ENCODE measurements at places on chromosomes 4 and X.

- DNase-seq: no peak
Measured at GRCh38 chr4:2793586-2794485, 951 bp downstream of the SH3BP2 start.

- no peak for DNase-seq
Measured at GRCh38 chr4:7552466-7552865, 117.7 kb upstream of the PSAPL1 start.

GRCh38 chr4:88163336-88163735 is 4.9 kb upstream of the ABCG2 start:
- no peak for DNase-seq

DNA sequence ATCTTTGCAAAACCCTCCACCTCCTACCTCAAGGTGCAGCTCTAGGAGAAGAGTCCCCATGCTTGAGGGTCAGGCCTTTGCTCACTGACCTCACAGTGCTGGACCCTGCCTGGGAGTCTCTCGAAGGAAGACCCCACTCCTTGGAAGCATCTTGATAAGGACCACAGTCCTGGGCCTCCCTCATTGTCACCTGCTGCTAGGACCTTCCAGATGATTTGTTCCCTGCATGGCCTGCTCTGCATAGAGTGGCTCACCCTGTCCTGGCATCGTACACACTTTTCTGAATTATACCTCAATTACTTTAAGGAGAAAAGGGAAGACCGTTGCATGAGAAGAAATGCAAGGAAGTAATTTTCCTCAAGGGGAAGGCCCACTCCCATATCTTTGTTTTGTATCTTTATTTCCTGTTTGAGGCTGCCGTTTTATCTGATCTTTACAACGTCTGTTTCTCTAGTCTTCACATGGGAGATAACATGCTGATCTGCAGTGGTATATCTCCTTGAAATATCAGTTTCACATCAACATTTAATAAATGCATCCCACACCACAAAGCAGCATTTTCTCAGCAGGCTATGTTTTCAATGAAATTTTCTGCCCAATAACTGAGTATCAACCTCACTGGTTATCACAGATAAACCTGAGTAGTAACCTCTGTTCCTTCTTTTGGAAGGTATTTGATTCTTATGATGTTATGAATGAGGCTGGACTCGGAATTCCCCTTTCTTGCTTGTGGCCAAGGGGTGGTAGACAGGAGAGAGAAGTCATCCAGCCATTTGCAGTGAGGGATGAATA is 15.0 kb upstream of the AKAP17A start:
- no peak for DNase-seq

DNA sequence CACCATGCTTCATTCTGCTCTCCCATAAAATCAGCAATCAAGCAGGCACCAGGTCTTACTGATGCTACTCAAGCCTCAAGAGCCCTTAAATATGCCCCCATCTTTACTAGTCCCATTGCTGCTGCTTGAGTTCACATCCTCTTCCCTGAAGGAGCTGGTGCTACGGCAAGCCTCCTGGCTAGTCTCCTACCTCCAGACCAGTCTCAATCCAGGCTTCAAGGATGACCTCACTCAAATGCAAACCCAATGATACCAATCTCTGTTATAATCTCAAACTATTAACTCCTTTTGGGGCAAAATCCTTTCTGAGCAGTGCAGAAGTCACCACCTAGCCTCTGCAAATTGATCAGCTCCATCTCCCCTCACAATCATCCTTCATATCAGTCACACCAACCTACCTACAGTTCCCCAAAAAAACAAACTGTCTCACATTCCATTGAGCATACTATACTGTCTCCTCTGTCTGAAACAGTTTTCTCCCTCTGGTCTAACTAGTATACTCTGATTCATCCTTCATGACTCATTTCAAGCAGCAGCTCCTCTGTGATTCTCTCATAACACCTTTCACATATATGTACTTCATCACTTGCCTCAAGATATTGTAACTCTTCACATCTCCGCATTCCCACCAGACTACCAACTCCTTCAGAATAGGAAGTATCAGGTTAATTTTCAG is 30.0 kb downstream of the PAPSS1 start:
- no peak for DNase-seq

GRCh38 chrX:47158131-47158530 is 13.1 kb downstream of the RBM10 start:
- no peak for DNase-seq

- no peak for DNase-seq
Measured at GRCh38 chr4:30399476-30399875, 320.7 kb upstream of the PCDH7 start.

GRCh38 chrX:148914783-148915182 is 414.4 kb downstream of the AFF2 start:
- DNase-seq: no peak

DNA sequence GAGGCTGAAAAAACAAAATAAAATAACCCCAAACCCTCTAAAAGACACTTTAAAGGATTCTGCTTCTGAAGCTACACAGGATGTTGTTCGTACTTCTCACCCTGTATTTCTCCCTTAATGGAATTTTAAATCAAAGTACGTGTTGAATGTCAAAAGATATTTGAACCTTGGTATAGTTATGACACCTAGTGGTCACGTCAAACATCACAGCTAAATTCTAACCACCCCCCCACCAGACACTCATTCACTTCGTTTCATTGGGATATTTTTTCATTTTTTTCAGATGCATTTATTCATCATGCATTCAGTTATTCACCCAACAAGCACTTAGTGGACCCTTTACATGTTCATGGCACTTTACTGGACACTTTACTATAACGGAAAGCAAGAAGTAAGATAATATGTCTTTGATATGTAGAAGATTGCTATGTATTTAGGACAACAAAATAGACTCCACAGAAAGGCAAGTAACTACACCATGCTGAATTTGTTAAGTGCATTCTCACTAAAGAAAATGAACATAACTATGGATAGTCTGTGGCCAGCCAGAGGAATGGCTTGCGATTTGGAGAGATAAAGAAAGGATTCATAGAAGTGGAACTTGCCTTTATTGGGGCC is 62.5 kb upstream of the GPR174 start:
- no peak for DNase-seq

DNA sequence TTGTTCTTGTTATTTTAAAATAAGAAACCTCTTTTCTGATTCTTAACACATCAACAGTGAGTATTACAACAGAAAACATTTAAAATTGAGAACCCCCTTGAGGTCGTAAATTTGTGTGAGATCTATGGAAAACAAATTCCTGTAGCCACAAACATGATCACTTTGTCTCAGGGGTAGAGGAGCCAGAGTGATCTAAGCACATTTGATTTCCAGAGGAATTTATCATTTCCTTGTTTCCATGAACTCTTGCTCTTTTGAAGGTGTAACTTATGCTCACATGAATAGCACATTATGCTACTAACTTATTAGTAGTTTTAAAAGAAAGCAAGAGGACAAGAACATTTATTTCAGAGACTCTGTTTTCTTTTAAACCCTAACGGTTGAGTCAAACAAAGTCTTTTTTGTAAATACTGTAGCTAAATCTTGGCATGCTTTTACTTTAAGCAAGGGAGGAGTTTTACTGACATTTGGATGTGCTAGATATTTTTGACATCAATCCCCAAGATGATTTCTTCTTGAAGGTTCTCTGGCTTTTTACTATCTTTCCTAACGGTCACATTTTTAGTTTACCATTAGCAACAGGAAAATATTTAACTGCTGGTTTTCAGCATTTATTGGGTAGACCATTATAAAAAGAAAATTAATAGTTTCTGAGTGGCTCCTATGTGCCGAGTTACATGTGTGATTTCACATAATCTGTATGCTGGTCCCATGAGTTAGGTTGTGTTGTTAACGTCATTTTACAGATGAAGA is 27.9 kb upstream of the ZCCHC12 start:
- no peak for DNase-seq

DNA sequence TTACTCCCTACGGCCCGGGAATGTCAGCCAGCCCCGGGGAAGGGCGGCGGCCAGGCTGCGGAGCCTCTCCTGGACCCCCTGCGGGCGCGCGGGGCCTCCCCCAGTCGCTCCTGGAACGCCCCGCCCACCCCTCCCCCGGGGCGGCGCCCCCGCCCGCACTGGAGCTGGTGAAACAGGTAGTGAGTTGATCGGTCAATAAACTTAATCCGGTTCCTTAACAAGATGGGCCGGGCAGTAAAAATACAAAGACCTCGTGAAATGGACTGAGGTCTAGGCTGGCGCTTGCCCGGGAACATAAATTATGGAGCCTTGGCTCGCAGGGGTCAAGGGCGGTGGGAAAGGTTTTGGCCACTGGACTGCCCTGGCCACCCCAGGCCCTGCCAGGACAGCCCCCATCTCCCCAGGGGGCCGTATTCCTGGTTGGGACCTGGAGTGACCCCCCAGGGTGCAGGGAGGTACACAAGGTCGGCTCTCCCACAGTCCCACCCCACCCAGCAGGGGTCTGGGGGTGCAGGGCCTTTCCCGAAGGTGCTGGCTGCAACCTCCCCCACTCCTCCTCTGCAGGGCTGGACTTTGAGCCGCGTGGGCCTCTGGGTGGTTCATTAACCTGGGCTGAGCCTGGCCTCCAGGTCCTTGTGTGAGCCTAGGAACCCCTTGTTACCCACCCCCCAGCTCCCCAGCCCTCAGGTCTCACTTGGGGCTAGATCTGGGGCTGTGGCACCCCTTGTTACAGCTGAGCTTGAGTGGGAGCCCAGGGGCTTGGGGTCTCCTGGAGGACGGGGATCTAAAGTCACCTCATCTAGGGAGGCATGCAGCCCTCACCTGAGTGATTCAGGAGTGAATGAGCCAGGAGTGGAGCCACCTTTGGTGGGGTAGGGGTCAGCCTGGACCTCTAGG is 2.5 kb downstream of the FGFR3 start:
- DNase-seq: no peak

GRCh38 chr4:165631912-165632311 is 241.1 kb upstream of the TLL1 start:
- DNase-seq: no peak

GRCh38 chr4:125140966-125141495 is 173.7 kb upstream of the FAT4 start:
- no peak for DNase-seq

DNA sequence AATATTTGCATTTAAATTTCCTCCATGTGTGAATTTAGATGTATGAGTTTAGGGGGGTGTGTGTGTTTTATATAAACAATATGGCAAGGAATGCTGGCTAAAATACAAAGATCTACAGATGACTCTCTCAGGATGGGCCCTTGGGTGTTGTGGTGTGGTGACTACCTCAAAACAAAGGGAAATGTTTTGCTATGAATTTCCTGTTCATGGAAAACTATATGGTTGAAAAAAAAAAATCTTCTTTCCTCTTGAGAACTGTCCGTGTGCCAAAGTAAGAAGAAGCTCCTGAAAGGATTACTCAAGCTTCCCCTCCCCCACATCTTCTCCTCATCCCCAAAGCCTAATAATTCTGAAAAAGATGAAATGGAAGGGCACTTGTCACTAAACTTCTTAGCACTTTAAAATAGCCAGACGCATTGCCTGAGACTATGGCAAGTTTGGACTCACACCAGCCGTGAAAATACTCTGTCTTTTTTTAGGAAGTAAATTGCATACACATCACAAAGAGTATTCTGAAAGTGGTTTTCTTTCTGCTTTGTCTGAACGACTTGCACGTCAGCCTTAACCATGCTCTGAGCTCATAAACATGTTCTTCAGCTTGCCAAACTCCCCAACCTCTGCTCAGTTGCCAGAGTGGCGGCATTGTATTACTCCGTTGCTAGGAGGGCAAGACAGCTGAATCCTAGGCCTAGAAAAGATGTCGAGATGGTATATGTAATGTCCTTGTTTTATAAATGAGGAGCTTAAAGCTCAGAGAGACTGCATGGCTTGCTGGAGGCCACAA is 250.4 kb upstream of the JADE1 start:
- DNase-seq: no peak

DNA sequence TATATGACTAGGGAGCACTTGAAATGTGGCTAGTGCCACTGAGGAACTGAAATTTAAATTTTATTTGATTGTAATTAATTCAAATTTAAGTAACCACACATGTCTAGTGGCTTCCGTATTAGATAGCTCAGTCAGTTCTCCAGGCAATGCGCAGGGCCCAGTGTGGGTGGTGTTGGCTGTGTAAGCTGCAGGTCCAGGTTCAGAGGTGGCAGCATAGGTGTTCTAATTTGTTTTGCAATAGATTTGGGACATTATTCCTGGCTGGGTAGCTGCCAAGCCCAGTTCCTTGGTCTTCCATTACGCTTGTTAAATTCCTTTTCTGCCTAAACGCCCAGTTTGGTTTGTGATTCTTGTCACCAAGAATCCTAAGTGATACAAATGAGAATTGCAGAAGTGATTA is 79.5 kb downstream of the FAM184B start:
- DNase-seq: no peak

DNA sequence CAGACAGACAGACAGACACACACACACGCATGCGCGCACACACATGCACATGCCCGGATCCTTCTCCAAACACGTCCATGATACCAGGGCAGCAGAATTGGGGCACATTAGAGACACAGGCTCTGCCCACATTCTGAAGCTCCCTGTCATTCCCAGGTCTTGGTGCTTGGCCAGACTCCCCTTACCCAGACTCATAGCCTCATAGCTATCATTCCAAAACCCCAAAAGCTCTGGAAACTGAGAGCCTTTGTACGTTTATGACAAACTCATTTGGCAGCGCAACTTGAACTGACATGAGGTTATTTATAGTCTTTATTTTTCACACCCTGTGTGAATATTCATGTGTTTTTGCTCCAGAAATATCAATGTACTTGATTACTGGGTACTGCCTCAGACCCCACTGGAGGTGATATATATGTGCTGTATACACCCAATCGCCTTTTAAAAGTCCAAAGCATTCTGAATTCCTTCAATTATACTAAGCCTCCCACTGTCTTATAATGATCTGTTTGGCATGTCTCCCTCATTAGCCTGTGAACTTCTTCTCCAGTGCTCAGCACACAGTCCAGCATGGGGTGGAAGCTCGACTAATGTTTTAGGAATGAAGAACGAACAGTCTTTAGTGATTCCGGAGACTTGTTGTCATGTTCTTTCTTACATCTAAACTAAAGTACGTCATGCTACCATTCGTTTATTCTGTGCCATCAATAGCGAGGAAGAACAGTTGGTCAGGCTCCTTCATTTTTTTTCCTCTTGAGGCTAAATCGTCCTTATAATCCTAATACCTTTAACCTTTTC is 45.0 kb downstream of the RTL9 start:
- no peak for DNase-seq

GRCh38 chr4:25155947-25156346 is 4.3 kb downstream of the SEPSECS start:
- no peak for DNase-seq

GRCh38 chr4:109302361-109303139 is at the start of gene COL25A1:
TSS of gene COL25A1 (minus strand) at chr4:109302658.
- DNase-seq: peak; percentile 19

GRCh38 chrX:44903107-44903506 is 30.1 kb downstream of the KDM6A start:
- DNase-seq: no peak

DNA sequence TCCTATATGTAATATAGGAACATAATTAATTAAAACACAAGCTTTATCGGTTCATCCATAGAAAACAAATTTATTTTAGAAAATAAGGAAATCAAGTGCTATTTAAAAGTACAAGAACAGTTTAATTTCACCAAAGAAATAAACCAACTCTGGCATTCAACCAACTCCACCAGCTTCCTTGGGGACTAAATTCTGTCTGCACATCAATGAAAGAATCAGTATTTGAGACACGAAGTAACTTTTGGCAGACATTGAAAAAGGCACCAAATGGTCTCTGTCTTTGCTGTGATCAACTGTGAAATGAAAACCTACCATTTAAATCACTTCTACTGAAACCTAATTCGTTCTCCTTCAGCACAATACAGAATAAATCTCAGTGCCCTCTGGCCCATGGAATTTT is 719.7 kb upstream of the GRIA3 start:
- no peak for DNase-seq

- DNase-seq: no peak
Measured at GRCh38 chrX:155544881-155545280, 67.9 kb downstream of the TMLHE start.

GRCh38 chrX:87583679-87584078 is 66.1 kb downstream of the KLHL4 start:
- no peak for DNase-seq
